Stimulated activated CD8-positive, alpha-beta memory T cell treated with anti-CD3 and anti-CD28 coated beads, Interleukin-4, amount 100 ng/mL, for 4 hours (primary cell): ENCODE measurements at places on chromosomes 2 and 18.

- DNase-seq = no peak
Measured at GRCh38 chr2:172361360-172361759, 66.0 kb upstream of the ITGA6 start.

DNA sequence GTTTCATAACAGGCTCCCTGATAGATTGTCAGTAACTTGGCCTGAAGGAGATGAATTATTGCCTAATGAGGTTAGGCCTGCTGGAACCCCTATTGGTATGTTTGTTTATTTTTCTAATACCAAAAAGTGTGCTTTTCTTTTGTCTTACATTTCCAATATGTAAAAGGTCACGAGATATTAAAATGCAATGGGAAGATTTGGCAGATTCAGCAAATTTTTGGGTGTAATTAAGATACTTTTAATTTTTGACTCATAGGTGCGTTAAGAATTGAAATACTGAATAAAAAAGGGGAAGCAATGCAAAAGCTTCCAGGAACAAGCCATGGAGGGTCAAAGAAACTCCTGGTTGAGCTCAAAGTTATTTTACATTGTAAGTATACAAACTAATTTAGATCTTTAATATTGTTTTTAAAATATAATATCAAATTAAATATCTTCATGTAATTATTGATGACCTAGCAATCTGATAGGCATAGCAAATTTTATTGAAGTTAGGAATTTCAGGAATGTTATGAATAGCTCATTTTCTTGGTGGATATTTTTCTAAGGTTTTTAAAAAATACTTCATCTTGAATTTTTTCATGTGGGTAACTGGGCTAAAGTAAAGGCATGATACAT, 52.1 kb downstream of the SMCHD1 start:
- no peak for DNase-seq

DNA sequence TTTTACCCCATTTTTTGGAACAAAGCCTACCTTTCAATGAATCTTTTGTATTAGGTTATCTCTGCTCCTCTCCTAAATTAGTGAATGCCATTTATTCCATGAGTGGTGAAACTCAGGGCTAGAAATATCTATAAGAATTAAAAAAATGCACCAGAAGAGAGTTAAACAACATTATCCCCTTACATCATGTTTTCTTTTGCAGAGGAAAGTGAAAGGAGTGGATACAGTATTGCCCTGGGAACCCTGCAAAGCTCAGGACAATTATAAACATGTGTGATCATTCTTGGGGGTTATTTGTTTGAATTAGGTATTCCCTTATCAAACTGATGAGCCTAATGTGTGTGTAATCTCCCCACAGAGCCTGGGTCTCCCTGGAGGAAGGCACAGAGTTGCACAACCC, 559.2 kb downstream of the RNF144A start:
- DNase-seq = no peak

DNA sequence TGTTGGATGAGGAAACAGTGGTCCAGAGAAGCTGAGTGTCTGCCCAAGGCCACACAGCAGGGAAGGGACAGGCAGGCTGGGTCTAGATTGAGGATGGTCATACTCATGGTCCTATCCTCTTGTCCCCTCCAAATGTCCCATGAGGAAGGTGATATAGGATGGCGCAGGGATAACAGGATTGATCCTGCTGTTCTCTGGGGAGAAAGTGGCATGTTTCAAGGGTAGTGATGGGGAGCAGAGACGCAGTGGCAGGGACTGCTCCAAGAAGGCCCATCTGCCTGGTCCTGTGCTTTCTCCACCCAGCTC, 24.6 kb downstream of the HS1BP3 start:
- DNase-seq = no peak

DNA sequence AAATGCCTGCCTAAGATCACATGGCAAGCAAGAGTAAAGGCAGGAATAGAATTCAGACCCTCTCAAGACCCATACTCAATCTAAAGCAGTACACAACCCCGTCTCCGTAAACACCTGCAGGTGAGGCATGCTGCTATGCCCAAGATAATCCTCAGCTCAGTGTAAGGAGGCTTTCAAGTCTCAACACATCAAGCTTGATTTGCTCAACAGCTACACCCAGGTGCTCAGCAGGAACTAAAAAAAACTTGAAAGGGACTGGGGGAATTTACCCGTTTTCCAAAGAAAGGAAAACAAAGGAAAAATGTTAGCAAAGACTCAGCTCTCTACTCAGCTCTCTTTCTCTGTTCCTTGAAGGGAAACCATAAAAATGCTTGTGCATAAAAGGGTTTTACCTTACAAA, 301.8 kb downstream of the C1D start:
- no peak for DNase-seq
